Vagina (tissue), 2 donors: ENCODE measurements at places on chromosomes 13 and 19. TPM values are rescaled to one million over a fixed set of nuclear protein-coding genes. Genes with fewer than 3 reads are reported as not detected.

DNA sequence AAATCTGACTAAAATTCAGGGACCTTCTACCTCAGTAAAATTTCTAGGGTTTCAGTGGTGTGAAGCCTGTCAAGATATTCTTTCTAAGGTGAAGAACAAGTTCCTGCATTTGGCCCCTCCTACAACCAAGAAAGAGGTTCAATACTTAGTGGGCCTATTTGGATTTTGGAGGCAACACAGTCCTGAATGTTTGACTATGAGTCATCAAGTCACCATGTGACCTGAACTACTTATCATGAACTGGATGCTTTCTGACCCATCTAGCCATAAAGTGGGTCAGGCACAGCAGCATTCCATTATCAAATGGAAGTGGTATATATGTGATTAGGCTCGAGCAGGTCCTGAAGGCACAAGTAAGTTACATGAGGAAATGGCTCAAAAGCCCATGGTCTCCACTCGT lies 163.0 kb upstream of the IRS2 start:
- no peak for DNase-seq

LMTK3 gene
- 1.7 TPM for total RNA-seq

DNA sequence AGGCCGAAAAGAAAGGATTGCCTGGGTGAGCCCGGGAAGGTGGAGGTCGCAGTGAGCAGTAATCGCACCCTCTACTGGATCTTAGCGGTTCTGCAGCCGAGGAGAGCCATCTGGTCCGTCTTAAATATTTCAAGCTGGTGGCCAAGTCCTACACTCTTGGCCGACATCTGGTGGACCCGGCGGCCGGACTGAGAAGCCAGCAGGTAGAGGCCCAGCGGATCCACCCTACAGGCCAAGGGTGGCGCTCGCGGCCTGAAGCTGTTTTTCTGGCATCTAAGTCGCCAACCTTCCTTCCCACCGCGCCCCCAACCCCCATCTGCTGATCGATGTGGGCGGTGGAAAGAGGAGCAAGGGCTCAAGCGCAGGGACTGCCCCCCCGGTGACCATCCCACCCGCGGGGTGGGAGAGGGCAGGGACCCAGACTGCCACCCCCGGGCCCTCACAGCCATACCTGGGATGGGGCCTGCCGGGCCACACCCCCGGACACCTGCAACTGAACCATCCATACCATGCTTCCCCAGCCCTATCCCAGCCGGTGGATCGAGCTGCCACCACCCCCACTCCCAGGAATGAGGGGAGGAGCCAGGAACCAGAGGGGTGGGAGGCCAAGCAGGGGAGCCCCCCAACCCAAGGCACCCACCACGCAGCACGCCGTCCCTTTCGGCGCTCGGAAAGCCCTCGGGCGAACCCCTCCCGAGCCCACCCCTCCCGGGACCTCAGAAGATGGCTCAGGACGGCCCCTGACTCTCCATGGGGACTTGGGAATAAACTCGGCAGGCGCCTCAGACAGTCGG lies 46.3 kb upstream of the ZNF730 start:
- DNase-seq: no peak

- DNase-seq: no peak
Observed at GRCh38 chr19:4709440-4710280, 14.0 kb downstream of the DPP9 start.

ZNF536 gene
- 2.5 TPM for total RNA-seq

FFAR3 gene
- total RNA-seq: not detected

NRTN gene
- total RNA-seq: 3.7 TPM

DNA sequence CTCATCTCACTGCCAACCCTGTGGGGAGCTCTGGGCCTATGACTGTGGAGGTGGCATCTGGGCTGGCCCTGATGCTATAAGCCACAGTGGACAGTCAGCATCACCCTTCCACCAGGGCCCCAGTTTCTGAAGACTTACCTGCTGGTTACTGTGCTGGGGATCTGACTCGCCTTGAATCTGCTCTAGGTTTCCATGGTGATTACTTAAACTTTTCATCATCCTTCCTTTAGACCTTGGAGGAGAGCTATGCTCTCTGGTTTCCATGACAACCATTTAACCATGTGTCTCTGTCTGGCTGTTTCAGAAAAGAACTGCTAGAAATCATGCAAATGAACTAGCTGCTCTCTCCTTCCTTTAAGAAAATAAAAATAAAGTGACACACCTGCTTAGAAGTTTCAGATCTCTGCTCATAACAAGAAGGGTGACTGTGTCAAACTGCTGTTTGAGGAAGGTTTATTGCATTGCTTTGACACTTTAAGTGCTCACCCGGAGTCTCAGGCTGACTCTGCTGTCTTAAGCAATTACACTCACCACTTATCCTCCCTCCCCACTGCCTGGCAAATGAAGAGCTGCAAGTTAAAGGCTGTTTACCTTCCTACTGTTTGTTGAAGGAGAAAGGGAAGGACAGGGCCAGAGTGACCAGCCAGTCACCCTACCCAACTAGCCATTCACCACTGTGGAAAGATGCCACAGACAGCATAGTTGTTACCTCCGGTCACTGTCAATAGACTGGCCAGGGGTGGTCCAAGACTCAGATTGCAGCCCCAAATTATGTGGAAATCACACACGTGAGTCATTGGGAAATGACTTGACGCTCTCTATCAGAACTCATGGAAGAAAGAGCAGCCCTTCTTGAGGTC lies 87.6 kb downstream of the HSPH1 start:
- peak; percentile 52 for DNase-seq

- DNase-seq: no peak
Observed at GRCh38 chr13:30024125-30024865, 173.9 kb upstream of the UBL3 start.

OR7E24 gene
- not detected for total RNA-seq

DNA sequence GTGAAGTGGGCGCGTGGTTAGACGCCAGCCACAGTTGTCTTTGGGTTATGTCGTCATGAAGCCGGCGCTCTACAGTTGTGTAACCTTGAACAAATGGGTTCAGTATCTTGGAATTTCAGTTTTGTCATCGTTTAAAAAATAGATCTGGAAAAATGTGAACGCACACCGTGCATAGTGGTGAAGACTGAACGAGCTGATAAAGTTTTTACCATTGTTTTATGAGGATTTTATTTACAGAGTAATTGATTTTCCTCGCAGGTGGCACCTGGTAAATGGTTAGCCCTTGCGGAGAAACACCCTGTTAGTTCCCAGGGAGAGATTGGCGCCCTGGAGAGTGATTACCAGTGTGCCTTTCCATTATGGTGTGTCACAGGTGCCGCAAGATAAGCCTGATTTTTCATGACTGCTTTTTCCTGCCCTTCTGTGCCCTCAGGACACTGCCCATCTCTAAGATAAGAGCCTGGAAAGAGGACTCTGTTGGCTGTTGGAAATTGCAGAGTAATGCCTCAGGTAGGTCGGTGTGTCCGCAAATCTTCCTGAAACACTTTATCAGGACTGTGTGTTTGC lies 577 bp downstream of the ZNF181 start:
- DNase-seq: no peak

GRCh38 chr13:48501705-48502104 lies 31.2 kb downstream of the RCBTB2 start:
- DNase-seq: no peak

DNA sequence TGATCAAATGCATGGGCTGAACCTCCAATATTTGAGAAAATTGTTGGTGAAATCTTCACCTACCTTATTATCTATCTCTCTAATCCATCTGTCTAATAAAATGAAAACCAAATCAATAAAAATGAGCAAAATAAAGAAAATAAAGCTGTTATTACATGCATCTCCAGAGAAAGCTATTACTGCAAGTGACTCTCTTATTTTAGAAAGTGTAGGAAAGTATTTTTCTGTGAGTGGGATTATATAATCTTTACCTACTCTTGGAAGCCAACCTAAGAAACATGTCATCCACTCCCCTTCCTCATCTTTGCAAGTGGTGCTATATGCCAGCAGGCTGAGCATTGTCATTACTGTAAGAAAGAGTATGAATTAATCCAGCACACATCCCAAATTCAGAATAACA lies 191.5 kb upstream of the RFC3 start:
- no peak for DNase-seq

GRCh38 chr19:12937093-12937926 lies 1.1 kb upstream of the CALR start:
- no peak for DNase-seq

DNA sequence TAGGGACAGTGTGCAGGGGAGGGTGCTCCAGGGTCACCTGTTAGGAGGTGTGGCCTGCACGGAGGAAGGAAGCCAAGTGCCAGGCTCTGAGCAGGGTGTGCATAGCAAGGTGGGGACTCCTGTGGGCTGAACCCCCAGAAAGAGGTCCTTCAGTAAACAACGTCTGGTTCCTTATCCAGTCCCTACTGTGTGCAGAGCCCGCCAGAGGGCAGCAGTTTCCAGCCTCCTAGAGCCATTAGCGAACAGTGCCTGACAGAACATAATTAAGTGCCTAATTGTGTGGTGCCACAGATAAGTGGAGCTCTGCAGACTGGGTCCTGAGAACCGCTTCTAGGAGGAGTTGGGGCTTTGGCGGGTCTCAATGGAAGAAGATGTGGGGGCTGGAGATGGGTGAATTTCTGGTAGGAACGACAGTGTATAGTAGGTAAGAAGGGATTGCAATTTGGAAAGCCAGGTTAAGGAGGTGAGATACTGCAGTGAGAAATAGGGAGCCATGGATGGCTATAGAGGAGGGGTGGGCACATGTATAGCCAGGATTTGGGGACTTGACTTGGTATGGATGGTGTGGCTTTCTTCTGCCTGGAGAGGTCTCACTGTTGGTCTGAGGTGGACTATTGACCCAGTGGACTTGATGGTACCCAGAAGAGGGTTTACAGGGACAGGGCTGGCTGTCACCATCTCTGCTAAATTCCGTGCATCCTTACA lies 323.1 kb downstream of the ZNF536 start:
- DNase-seq: no peak

GNG8 gene
- not detected for total RNA-seq

DNA sequence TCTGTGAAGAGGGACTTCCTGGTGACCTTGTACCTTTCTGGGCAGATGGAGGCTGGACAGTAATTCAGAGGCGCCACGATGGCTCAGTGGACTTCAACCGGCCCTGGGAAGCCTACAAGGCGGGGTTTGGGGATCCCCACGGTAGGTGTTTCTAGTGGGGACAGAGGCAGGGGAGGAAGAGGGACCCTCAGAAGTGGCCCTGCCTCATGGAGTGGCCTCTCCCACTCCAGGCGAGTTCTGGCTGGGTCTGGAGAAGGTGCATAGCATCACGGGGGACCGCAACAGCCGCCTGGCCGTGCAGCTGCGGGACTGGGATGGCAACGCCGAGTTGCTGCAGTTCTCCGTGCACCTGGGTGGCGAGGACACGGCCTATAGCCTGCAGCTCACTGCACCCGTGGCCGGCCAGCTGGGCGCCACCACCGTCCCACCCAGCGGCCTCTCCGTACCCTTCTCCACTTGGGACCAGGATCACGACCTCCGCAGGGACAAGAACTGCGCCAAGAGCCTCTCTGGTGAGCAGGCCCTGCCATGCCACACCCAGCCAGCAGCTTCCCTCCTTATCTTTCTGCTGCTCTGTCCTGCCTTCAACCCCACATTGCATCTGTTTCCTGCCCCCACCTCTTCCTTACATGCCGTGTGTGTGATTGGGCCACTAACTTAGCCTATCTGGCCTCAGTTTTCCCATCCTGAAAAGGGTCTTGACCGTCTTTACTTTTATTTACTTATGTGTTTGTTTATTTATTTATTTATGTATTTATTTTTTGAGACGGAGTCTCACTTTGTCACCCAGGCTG lies 7.3 kb downstream of the ANGPTL4 start:
- no peak for DNase-seq

DNA sequence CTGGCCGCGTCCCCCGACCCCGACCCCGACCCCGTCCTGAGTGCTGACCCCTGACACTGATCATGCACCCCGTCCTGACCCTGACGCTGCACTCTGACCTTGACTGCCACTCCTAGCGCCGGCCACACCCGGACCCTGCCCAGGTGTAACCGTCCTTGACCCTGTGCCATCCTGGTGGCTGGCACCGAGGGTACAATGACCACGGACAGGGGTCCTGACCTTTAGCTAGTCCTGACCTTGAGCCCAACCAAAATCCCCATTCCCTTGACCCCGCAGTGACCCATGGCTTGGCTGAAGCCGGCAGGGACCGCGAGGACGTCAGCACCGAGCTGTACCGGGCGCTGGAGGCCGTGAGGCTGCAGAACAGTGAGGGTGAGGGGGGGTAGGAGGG lies 25.9 kb downstream of the CLEC4M start:
- DNase-seq: no peak

DNA sequence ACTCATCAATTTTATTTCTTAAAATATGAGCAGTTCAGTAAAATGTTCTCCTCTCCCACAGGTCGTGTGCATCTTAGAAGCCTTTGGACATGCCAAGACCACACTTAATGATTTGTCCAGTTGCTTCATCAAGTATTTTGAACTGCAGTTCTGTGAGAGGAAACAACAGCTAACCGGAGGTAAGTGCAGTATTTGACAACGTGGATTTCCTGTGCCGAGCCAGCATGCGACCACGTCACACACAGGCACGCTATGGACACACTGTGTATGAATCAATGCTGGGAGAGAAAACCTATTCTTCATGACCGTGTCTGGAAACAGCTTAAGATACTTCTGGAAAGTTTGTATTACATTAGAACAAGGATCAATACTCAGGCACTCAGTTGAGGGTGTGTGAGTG lies 268.5 kb downstream of the MYO16 start:
- DNase-seq: no peak

ZSCAN1 gene
- not detected for total RNA-seq

DNA sequence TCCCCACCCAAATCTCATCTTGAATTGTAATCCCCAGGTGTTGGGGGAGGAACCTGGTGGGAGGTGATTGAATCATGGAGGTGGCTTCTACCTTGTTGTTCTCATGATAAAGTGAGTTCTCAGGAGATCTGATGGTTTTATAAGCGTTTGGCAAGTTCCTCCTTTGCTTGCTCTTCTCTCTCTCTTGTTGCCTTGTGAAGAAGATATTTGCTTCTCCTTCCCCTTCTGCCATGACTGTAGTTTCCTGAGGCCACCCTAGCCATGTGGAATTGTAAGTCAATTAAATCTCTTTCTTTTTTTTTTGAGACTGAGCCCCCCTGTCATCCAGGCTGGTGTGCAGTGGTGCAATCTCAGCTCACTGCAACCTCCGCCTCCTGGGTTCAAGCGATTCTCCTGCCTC lies 34.4 kb downstream of the VSTM1 start:
- no peak for DNase-seq

DNA sequence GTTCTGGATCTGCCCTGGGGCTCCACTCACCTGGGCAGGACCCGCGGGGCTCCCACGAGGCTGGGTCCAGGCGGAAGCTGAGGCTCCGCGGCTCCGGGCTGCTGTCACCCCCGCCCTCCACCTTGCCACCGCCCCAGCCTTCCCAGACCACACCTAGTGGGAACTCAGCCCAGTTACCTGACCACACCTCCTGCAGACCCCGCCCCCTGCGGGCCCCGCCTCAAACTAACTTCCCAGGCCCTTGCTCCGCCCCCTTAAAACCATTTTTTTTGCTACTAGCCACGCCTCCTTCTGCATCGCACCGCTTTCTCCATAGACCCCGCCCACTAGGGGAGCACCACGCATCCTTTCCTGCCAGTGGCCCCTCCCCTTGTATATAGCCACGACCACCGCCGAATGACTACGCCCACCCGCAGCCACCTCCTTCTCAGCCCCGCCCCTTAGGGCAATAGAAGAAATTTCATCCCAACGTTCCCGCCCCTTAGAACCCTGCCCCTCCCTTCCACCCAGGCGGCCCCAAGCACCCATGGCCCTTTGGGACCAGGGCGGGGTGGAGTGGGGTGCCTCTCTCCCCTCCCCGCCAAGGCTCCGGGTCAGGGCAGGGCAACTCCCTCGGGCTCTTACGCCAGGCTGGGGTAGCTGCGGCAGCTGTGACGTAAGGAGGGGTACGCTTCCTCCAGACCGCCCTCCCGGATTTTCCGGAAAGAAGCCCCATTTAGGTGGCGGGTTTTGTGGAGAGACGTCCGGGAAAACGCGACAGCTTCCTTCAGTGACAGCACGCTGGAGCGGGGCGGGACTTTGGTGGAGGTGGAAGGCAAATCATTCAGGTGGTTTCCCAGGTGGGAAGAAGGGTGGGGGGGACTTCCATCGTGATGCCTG lies at the start of gene SH2D3A:
SH2D3A (minus strand) TSS at position 79 of the 879 bp plus-strand sequence. CDS start 3,687 bp downstream, outside the sequence.
- DNase-seq: no peak
